ENCODE measurements at places on chromosomes 1 and 21.

GRCh38 chr1:75273110-75273509 is 138.9 kb downstream of the LHX8 start:
- no peak for DNase-seq

DNA sequence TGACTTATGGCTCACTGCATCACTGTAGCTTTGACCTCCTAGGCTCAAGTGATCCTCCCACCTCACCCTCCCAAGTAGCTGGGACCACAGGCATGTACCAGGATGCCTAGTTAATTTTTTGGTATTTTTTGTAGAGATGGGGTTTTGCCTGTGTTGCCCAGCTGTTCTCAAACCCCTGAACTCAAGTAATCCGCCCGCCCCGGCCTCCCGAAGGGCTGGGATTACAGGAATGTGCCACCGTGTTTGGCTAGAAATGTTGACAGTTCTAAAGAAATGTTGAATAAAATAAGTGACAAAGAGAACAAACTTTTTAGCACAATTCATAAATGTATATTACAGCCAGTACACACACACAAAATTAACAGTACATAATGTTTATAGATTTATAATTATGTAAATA is 1586.1 kb downstream of the NCAM2 start:
- no peak for DNase-seq

GRCh38 chr1:168167806-168168205 is 11.0 kb upstream of the TIPRL start:
- DNase-seq: no peak

DNA sequence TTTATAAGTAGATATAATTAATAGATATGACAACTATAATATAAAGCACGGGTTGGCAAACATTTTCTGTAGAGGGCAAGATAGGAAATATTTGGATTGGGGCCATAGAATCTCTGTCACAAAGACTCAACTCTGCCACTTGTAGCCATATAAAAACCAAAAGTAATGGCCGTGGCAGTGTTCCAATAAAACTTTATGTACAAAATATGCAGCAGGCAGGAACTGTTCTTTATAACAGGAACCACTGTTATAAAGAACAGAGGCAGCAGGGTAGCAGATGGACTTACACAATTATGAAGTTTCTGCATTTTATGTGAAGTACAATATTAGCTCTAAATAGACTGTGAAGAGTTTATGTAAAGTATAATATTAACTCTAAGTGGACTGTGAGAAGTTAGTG is 16.9 kb upstream of the QSOX1 start:
- DNase-seq: no peak

DNA sequence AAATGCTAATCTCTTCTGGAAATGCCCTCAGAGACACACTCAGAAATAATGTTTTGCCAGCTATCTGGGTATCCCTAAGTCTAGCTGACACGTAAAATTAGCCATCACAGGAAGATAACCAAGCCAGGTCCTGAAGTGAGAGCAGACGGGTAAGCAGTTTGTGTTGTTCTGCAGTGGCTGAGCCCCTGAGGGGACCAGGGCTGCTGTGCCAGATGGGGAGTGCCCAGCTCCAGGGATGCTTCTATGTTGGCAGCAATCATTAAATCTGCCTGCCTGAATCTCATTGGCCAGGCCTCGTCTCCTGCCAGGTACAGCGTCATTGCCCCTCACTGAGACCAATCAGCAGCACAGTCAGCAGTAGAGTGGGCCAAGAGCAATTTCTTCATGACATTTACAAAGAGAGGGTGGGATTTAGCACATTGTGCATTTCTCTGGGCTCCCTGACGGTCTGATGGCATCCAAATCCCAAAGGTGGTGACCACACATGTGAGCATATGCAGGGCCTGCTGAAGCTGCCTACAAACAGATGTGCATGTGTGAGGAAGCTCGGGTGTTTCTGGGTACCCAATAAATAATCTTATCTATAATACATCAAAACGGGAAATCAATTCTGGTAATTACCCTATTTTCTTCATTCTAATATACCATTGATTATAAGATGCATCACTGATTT is 58.7 kb upstream of the LRRN2 start:
- DNase-seq: no peak

- DNase-seq: no peak
These were observed 6.0 kb upstream of the ARHGEF2 start for GRCh38 chr1:155984341-155984740.

- DNase-seq: no peak
These were observed 27.3 kb upstream of the LMX1A start for GRCh38 chr1:165383599-165384405.
